Stimulated activated CD8-positive, alpha-beta memory T cell treated with anti-CD3 and anti-CD28 coated beads, Interleukin-15, amount 100 ng/mL, for 48 hours (primary cell): ENCODE measurements at places on chromosomes 6 and 20.

- no peak for DNase-seq
Observed at GRCh38 chr6:2884804-2885203, 18.3 kb downstream of the SERPINB9 start.

DNA sequence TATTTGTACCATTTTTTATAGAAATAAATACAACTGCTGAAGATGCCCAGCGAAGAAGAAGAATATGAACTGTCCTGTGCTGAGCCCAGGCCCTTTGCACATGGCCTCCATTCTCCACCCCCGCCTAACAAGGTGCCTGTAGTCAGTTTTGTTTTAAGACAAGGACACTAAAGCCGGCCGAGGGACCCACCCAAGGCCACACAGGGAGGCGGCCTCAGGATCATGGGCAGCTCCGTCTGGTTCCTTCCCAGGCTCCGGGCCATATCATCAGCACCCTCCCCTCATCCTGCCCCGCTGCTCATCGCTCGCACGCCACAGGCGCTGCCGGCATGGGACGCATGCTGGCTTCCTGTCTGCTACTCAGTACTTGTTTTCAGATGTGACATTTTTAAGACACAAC lies 21.3 kb downstream of the PSMG4 start:
- DNase-seq, result no peak

- DNase-seq, result no peak
Observed at GRCh38 chr20:20000211-20000968, 16.8 kb upstream of the NAA20 start.

DNA sequence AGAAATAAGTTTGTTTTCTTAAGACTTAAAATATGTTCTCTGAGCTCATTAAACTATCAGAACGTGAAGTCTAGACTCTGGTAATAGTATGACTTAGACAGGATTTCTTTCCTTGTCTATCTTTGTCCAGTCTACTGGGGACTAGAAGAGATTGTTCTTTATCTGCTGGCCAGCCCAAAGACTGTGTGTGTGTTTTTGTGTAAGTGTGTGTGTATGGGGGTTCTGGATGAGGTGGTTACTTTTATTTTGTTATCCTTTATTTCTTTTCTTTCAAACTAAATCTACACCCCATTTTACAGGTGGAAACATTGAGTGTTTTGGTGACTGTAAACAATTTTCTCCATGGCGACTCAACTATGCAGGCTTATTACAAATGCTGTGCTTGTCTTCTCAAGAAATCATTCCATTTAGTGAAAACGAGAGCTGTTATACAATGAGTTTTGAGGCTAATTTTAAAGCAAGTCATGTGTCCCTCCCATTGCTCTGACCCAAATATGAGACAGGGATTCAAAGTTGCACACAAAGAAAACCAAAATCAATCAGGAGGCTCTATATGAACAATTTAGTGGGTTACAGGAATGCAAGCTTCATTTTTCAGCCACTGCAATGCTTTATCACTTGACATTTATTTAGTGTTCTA lies 97.6 kb downstream of the ELOVL5 start:
- no peak for DNase-seq

- DNase-seq, result no peak
Observed at GRCh38 chr6:100965067-100965466, 83.9 kb upstream of the ASCC3 start.
